ENCODE measurements at places on chromosomes 5 and 9.

DNA sequence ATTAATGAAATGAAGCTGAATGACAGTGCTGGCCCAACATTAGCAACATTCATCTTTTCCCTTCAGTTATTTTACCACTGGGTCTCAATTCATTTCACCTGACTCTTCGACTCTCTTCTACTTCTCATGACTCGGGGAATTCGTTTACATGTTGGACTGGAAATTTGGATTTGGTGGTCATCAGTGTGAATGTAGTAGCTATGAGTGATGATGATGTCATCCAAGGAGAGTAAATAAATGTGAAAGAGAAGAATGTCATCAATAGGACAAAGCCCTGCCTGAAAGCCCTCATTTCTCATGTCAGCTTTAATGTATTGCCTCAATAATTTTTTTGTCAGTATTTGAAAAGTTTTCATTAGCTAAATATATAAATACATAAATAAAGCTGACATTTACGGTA, 21.9 kb upstream of the CFAP95 start:
- DNase-seq = no peak

DNA sequence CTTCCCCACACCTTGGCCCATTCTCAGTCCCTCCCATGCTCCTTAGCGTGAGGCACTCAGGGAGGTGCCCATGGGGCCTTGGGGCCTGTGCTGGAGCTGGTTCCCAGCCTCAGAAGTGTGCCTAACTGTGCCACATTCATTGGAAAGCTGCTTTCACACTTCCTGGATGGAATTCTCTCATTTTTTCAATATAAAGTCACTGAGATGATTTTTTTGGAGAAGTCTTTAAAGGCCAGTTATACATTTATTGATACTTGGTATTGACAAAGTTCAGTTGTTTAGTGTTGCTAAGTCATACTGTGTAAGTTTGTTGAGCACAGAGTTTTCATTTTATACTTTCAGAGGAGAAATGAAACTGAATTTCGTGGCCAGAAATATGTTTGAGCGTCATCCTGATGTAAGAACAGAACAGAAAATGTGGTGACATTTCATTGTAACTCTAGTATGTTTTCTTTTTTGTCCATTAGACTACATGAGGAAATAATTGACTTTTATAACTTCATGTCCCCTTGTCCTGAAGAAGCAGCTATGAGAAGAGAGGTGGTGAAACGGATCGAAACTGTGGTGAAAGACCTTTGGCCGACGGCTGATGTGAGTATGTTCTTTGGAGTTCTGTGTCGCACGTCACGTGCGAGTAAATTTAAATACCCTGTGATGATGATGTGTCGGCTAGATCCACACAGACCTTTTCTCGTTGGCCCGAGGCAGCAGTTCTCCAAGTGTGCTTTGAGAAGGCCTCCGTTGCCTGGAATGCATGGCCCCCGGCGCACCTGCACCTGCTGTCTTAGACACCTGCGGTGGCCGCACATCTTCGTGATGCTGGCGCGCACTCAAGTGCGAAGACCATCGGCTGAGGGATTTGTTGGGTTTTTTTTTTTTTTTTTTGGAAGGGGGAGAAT, 24.1 kb downstream of the TENT4A start:
- DNase-seq = no peak

GRCh38 chr5:139752506-139753473, 42.8 kb upstream of the PSD2 start:
- no peak for DNase-seq

GRCh38 chr5:134845335-134845851, 375 bp upstream of the C5orf24 start:
- no peak for DNase-seq

DNA sequence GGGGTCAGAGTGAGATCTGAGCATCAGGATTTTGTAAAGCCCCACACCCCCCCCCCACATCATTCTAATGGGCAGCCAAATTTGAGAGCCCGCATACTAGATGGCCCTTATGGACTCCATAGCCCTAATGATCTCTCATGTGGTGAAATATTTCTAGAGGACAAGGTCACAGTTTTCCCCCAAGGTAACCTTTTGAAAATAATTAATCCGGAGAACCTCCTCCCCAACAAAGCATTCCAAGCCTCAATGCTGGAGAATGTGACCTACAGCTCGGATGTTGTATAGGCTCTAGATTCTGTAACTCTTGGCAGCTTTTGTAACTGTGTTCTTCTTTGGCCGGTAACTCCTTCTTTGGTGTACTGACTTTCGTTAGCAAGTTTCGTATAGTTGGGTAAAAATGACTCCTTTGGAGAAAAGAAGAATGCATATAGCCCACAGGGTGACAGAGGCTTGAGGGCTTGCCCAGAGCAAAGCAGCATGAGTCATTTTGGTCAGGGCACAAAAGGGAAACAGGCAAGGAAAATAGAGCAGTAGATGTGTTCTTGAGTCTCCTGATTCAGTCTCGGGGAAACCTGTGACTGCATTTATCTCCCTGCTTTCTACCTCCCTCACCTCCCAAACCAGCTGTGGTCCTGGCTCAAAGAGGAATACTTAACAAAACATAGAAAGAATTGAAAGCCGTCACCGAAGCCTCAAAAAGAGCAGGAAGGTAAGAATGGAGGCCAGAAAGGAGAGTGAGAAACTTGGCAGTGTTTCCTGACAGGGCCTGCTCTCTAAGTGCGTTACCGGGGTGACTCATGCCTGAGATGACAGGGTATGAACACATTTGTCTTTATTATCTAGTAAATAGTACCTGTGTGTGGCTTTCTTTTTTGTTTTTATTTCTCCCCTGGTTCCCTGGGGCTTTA, 6.6 kb upstream of the XPA start:
- DNase-seq = peak; percentile 32

DNA sequence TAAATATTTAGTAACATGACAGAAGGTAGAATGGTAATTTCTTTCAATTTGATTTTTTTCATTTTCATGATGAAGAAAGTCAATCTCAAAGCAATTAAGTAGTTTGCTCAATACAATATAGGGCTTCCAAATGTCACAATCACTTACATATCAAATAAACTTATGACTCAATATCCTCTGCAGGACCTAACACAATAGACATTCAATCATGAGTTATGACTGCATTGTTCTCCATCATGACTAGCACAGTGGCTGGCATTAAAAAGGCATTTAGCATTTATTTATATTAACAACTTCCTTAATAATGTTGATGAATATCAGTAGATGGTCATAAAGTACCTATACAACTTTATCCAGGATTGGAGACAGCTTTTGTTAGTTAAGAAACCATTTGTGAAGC, 1499.6 kb downstream of the EFNA5 start:
- DNase-seq = no peak

GRCh38 chr9:69445251-69445650, 120.2 kb downstream of the ENTREP1 start:
- no peak for DNase-seq
